Stimulated activated CD4-positive, alpha-beta T cell treated with anti-CD3 and anti-CD28 coated beads, TNF-alpha, amount 100 ng/mL, for 24 hours (primary cell): ENCODE measurements at places on chromosomes 1 and 21.

DNA sequence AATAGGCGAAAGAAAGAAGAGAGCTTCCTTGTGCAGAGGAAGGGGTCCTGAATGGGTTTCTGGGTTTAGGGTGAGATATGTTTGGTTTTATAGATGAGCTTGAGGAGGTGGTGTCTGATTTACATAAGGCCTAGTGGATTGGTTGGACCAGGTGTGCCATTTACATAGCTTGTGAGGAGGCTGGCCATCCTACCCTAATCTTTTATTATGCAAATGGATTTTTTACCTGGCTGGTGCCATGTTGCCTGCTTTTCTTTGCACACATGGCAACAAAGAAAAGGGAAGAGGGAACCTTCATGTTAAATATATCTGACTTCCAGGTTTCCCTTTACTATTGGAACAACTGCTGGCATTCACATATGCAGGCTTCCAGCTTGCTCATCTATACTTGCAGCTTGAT lies 585.3 kb downstream of the PTPRU start:
- DNase-seq, result no peak

DNA sequence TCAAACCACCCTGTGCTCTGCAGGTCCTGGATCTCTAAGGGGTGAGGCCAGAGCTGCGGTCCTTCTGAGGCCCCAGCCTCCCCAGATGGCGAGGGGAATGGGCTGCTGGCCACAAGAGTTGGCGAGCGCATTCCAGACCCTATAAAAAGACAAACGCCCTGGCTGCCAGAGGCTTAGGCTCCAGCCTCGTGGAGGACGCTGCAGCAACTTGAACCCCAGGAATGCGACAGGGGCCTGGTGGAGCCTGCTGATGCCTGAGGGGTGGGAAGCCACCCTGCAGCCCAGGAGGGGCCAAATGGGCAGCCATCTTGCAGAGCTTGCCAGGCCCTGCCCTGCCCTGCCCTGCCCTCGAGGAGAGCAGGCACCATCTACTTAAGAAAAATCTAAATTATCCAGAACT lies 8.6 kb downstream of the CACNA1S start:
- no peak for DNase-seq

DNA sequence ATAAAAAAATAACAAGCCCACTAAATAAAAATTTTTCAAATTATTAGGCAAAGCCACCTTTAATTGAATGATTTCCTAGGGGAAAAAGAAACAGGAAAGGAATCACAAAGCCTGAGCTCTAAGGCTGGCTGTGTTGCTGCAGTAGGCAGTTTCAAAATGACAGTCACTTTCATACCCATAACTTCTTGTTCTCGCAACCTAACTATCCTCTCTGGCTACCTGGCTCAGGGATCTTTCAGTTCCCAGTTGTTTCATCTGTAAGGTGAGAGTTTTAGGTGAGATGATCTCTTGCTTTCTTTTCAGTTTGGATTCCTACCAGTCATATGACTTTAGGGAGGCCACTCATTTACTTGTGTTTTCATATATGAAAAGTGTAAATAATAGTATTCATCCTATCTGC lies 226.1 kb downstream of the ASTN1 start:
- no peak for DNase-seq

GRCh38 chr21:38487901-38488639 lies 10.2 kb downstream of the ERG start:
- DNase-seq, result no peak

GRCh38 chr1:66648901-66649595 lies 103.2 kb upstream of the DYNLT5 start:
- DNase-seq, result no peak

GRCh38 chr1:89525169-89525855 lies 683 bp downstream of the LRRC8B start:
- DNase-seq, result no peak

DNA sequence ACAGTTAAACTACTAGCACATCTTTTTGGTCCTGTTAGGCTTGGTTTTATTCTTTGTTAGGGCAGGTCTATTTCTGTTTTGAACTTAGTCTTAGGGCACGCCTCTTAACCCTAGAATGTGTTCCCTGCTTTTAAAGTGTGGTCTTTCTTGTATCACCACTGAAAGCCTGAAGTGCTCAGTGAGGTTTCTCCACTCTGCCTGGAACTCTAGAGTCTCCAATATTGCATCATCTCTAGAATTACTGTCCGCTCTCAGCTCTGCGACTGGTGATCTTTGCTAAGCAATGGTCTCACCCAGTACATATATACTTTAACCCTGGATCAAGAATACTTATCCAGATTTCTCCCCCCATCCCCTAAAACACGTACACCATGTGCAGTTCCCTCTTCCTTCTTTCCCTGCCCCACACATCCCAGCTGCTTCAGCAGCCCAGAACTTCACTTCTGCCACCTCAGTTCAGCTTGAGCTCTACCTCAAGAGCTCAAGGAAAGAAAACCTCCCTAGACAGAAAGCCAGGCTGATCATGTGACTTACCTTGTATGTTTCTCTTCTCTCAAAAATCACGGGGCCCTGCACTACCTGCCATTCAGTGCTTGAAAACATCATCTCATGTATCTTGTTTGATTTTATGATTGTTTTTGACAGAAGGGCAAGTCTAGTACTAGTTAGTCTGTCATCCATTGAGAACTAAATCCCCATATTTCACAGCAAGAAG lies 59.9 kb downstream of the TENT5C start:
- no peak for DNase-seq

GRCh38 chr1:206583707-206584648 lies 28.3 kb downstream of the EIF2D start:
- DNase-seq, result peak; percentile 82

GRCh38 chr1:53681977-53682685 lies 56.8 kb downstream of the GLIS1 start:
- DNase-seq, result peak; percentile 35

GRCh38 chr1:3323796-3324703 lies 130.4 kb upstream of the ARHGEF16 start:
- no peak for DNase-seq

GRCh38 chr1:245673881-245674414 lies 519.2 kb downstream of the KIF26B start:
- no peak for DNase-seq

GRCh38 chr1:199821029-199821779 lies 206.3 kb upstream of the NR5A2 start:
- DNase-seq, result no peak
